ENCODE measurements at places on chromosomes 5 and 9. TPM values are rescaled to one million over a fixed set of nuclear protein-coding genes. Genes with fewer than 3 reads are reported as not detected.

Gene C9orf153
- total RNA-seq = 0.46 TPM

Gene HMMR
- total RNA-seq = 102 TPM

Gene JAKMIP2
- 3.4 TPM for total RNA-seq

Gene PCDHA8
- not detected for total RNA-seq

Gene CDH12
- not detected for total RNA-seq

Gene PCDHB15
- total RNA-seq = not detected

Gene LVRN
- total RNA-seq = not detected

Gene FLT4
- 0.75 TPM for total RNA-seq

Gene SH3RF2
- total RNA-seq = 0.63 TPM

Gene ZDHHC21
- 5.1 TPM for total RNA-seq

Gene CARD6
- 1.5 TPM for total RNA-seq

Gene ANKRD31
- 0.66 TPM for total RNA-seq

Gene SLC36A2
- not detected for total RNA-seq

Gene FAXDC2
- 0.14 TPM for total RNA-seq

Gene UGT3A2
- not detected for total RNA-seq

Gene MCIDAS
- not detected for total RNA-seq

Gene CDH9
- total RNA-seq = not detected

Gene ENHO
- total RNA-seq = not detected

Gene DBH
- total RNA-seq = not detected

Gene PRDM9
- not detected for total RNA-seq

Gene CTXN3
- total RNA-seq = not detected

Gene ECM2
- total RNA-seq = not detected

Gene NSA2
- 163 TPM for total RNA-seq

Gene PRRT1B
- not detected for total RNA-seq

Gene PSMD5
- 53.5 TPM for total RNA-seq
